ENCODE measurements at places on chromosomes 11 and 22. TPM values are rescaled to one million over a fixed set of nuclear protein-coding genes. Genes with fewer than 3 reads are reported as not detected.
A peak's percentile ranks its signal among the peaks of the same experiment; 100 is the strongest.

- DNase-seq: no peak
Measured at GRCh38 chr11:110862407-110862806, 150.2 kb upstream of the ARHGAP20 start.

DNA sequence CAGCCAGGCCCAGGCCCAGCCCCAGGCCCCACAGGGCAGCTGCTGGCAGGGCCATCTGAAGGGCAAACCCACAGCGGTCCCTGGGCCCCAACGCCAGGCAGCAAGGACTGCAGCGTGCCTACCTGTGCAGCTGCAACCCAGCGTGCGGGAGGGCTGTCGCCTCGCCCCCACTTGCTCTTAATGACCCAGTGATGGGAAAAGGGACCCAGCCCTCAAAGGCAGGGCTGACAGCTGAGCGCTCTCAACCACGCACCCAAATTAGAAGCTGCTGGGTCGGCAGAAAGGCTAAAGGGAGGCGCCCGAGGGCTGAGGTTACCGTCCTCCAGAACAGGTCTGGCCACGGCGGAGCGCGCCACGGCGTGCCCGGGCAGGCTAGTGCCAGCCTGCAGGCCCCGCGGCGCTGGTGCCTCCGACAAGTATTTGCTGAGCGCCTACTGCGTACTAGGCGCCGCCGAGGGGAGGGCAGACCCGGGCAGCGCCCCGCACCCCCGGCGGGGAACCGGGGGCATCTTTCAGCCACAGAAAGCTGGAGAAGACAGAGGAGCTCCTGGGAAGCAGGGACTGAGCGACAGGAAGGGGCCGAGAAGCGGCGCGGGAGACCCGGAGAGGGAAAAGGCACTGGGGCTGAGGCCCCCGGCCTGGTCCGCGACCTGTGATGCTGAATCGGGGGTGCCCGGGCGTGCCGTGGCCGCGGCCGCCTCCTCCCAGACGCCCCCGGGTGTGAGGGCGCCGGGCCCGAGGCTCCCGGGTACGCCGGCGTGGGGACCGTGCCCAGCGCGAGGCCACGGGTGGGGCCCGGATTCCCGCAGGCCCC lies 773 bp downstream of the HRAS start:
- peak; percentile 64 for DNase-seq

- DNase-seq: no peak
Measured at GRCh38 chr11:5684036-5684645, 733 bp downstream of the TRIM5 start.

GRCh38 chr11:19329970-19330369 lies 89.2 kb upstream of the E2F8 start:
- no peak for DNase-seq

ZBTB16 gene
- total RNA-seq: 250 TPM

ARHGAP32 gene
- 5.6 TPM for total RNA-seq
